Stimulated activated CD8-positive, alpha-beta memory T cell treated with anti-CD3 and anti-CD28 coated beads, Interleukin-2, amount 100 ng/mL, for 1 hour (primary cell): ENCODE measurements at places on chromosomes 11 and 22.

DNA sequence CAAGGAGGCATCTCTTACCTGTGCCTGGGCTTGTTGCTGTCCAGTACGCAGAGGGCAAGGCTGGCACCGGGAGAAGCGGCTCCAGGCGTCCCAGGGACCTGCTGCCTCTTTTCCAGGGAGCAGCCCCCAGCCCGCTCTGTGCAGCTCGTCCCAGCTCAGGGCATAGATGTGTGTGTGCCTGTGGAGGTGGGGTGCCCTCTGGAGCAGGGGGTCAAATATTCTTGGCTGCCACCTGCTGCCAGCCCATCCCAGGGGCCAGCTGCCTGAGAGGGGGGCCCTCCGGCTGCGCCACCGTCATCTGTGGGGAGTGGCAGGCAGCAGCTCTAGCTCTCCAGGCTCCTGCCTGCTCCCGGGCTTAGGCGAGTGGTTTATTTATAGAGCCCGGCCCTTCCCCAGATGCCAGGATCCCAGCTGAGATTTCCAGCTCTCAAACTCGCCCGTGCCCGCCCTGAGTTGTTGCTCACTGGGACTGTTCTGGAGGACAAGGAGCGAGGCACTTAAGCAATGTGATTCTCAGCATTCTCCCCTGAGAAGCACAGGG is 87.5 kb downstream of the RTL6 start:
- DNase-seq, result no peak

DNA sequence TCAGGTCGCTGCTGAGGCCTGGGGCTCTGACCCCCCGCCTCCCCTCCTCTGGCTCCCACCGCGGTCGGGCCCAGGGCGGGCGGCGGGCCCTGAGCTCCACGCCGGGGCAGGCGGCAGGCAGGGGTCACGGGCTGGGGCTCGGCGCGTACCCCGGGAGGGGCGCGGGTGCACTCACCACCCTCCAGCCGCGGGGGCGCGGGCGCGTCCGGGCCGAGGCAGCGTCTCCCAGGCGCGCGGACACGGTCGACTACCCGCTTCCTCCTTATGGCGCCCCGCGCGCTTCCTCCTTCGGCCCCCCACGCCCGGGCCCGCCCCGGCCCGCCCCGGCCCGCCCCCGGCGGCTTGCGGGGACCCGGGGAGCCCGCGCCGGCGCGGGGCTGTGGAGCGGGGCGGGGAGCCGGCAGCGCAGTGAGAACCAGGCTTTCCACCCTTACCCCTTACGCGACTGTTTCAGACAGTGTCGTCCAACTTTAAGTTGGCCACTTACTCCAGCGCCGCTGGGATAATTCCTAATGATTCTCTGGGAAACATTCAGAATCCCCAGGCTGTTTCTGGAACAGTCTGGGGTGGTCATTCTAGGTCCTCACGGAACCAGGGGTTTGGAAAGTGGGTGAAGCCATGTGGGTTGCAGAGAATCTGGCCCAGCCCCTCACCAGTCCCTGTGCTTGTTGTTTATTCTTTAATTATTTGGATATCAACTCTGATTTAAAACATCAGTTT is at the start of gene BID:
TSS of gene BID (minus strand) at position 264 of the 720 bp plus-strand sequence. CDS start 24,353 bp downstream, outside the sequence.
- no peak for DNase-seq

GRCh38 chr11:74717221-74717969 is 13.8 kb downstream of the CHRDL2 start:
- no peak for DNase-seq

GRCh38 chr22:47206666-47207218 is 444.3 kb downstream of the TBC1D22A start:
- no peak for DNase-seq

GRCh38 chr11:112966561-112966960 is 5.3 kb downstream of the NCAM1 start:
- no peak for DNase-seq

DNA sequence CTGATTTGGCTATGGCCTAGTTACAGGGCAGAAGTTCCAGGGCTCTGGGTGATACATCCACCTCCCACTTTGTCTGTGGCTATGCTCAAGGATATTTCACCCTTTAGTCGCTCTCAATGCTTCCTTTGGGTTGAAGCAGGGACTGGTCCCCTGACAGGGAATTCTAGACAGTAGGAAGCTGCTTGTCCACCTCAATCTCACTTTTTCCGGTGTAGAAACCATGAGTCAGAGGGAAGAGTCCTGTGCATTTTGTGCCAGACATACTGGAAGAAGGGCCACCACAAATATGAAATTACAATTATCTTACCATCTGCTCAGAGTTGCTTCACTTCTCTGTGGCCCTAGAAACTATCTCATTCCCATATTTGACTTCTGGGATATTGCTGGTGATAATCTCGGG is 413.7 kb upstream of the FAT3 start:
- DNase-seq, result no peak

DNA sequence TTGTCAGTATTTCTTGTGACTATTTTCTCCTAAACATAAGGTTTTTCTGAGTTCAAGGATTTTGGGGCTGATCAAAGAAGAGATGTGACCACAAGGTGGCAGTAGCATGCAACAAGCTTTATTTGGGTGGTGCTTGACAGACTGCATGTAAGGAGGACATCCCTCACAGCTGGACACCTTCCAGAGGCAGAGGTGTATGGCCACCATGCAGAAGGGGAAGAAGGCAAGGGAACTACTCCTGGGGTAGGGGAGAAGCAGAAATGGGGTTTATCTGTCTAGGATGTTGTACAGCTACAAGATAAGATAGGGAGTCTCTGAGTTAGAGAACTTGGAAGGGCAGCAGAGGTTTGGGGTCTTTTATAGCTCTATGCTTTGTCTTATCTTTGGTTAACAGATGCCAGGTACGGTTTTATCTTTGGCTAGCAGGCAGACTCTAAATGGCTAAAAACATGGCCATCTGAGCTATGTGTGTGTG is 5.1 kb upstream of the BIRC2 start:
- peak; percentile 48 for DNase-seq

- no peak for DNase-seq
Measured at GRCh38 chr11:132402071-132402684, 1031.8 kb downstream of the NTM start.

- DNase-seq, result no peak
Measured at GRCh38 chr11:129922674-129923073, 27.3 kb upstream of the NFRKB start.

DNA sequence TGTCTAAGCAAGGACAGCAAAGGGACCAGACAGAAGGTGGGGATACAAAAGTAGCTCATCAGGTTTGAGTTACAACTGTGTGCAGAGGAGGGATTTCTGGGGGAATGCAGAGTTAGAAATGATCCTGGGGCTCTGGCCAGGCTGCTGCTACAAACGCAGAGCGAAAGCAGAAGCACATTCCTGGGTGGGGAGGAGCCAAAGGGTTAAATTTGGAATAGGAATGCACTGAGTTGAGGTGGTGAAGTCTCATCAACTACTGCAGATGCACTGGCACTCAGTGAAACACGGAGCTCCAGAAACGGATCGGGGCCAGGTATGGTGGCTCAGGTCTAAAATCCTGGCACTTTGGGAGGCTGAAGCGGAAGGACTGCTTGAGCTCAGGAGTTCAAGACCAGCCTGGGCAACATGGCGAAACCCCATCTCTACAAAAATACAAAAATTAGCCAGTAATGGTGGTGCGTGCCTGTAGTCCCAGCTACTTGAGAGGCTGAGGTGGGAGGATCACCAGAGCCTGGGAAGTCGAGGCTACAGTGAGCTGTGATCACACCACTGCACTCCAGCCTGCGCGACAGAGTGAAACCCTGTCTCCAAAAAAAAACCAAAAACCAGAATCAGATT is 3.2 kb downstream of the CHKA start:
- DNase-seq, result no peak

DNA sequence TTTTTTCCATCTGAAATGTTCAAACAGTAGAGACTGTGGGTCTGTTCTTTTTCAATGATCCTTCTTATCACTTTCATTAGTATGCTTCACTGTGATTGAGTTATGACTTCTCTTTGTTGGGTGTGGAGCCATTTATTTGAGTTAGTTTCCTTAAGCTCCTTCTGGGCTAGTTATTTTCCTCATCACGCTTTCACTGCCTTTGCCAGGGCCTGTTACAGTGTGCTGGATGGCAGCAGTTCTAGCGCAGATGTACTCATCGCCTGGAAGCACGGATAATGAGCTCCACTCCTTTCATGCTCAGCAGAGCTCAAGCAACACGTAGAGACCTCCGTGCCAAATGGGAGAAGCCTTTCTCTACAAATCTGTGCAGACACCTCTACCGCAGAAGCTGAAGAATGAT is 7.0 kb upstream of the ARHGAP42 start:
- no peak for DNase-seq

GRCh38 chr22:48394787-48395186 is 1432.9 kb downstream of the BRD1 start:
- no peak for DNase-seq

DNA sequence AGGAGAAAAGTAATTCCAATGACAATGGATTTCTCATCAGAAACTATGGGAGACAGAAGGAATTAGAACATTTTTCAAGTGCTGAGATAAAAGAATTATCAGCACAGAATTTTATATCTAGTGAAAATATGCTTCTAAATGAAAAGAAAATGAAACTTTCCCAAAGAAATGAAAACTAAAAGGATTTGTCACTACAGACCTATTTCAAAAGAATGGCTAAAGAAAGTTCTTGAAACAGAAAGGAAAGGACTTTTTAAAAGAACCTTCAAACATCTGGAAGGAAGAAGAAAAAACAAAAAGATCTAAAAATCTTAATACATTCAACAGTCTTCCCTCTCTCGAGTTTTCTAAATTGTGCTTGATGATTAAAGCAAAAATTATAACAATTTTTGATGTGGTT is 255.4 kb downstream of the FAM76B start:
- no peak for DNase-seq

- no peak for DNase-seq
Measured at GRCh38 chr11:113603277-113604059, 102.6 kb downstream of the TMPRSS5 start.

DNA sequence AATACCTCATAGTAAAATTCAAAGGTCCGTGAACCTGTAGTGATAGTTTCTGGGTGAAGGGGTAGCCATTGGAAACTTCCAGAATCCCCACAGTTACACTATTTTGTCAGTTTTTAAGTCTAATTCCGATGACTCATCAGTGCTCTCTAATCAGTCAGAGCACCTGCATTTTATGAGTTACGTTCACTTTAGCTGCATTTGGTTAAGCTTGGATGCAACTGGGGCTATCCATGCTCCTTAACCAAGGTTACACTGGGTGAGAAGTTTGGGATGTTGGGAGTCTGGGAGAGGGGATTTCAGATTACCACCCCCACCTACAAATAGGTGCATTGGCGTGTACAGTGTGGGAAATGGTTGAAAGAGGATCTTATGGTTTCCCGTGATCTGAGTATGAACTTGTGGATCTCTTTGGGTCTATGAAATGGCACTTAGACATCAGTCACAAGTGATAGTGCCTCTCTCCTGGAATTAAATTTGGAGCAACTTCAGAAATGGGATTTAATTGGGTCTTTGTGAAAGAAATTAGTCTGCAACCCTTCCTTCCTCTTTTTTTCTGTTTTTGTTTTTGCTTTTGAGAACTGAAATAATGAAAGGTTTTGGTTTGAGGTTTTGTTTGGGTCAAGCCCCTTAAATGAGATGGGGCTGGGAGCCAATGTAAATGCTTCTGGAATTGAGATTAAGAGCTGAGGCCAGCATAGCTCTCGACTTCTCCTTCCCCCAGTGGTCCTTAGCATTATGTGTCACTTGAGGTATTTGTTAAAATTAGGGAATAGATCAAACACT is 31.5 kb downstream of the EHF start:
- no peak for DNase-seq

GRCh38 chr11:46315033-46315738 is 32.1 kb upstream of the DGKZ start:
- peak; percentile 53 for DNase-seq

GRCh38 chr22:27866135-27867084 is 52.6 kb downstream of the PITPNB start:
- DNase-seq, result no peak

DNA sequence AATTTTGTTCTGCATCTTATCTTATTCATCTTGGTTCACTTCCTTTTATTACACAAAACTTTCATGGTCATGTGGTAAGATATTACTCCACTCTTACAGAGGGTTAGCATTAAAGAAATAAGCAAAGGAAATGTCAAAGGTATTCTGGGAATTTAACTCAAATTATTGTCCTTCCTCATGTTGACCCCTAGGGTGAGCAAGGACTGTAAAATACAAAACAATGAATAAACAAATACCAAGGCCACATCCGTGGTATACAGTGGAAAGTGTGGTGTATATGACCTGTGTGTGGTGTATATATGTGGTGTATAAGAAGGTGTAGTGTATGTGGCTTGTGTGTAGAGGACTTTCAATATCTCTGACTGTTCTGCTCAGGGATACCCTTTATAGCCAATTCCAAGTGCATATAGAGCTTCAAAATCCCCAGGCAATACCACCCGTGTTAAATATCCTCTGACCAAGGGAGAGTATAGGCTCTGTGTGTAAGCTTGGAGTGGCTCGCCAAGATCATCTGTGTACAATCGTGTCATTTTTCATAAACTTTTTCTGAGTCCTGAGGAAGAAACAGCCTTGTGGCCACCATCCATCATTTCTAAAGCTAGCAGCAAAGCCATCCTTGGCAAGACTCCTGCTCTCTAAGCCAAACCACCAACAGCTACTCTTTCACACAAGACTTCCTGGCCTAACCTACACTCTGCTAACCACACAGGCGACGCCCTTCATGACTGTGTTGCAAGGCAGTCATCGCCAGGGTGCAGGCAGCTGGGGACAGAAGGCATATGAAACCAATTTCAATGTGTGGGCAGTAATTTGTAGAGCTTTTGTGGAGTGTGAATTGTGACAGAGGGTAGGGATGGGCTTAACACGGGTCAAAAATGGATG is 548.0 kb downstream of the ETS1 start:
- peak; percentile 60 for DNase-seq

DNA sequence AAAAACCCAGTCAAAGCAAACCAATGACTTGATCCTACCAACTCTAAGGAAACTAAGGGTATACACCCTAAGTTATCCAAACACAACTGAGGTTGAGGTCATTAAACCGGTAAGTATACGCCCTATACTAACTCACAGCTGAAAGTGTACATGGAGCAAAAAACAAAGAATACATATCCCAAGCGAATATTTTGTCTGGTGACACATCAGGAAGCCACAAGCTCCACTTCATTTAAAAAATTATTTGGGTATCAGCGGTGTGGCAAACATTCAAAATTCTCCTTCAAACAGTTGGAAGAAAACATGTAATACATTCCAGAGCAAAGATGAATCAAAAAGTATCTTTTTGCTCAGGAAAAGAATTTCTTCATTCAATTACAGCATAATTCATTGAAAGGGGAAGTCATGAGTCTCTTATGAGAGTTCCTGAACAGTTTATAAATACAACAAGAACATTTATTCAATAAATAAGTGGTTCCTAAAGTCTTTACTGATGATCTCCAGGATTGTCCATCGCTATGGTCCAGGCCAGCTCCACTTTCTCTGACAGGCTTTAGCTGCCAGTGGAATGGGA is 4.5 kb upstream of the JAML start:
- no peak for DNase-seq

DNA sequence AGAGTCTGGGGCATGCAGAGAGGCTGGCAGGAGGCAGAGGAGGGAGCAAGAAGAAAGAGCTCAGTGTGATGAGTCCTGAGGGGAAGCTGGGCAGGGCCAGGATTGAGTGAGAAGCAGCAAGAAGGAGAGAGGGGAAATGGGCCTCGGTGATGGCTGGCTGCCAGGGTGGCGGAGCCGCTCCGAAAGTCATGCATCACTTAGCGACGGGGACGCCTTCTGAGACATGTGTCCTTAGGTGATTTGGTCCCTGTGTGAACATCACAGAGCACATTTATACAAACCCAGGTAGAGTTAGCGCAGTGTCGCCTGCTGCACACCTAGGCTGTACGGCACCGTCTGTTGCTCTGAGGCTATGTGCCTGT is 15.1 kb downstream of the TBC1D22A start:
- no peak for DNase-seq

GRCh38 chr22:29689206-29689879 is 30.5 kb upstream of the CABP7 start:
- DNase-seq, result no peak

- no peak for DNase-seq
Measured at GRCh38 chr11:36594316-36594989, at the start of gene IFTAP. IFTAP (plus strand) TSS chr11:36594502; CDS start chr11:36610104, 15,602 bp downstream.
